Fibroblast of skin of back (primary cell): ENCODE measurements at places on chromosomes 16 and 17.

- no peak for DNase-seq
Measured at GRCh38 chr17:4584101-4584916, at the start of gene SMTNL2. Gene SMTNL2 (plus strand): TSS chr17:4584529. CDS start chr17:4584606, 77 bp downstream.

DNA sequence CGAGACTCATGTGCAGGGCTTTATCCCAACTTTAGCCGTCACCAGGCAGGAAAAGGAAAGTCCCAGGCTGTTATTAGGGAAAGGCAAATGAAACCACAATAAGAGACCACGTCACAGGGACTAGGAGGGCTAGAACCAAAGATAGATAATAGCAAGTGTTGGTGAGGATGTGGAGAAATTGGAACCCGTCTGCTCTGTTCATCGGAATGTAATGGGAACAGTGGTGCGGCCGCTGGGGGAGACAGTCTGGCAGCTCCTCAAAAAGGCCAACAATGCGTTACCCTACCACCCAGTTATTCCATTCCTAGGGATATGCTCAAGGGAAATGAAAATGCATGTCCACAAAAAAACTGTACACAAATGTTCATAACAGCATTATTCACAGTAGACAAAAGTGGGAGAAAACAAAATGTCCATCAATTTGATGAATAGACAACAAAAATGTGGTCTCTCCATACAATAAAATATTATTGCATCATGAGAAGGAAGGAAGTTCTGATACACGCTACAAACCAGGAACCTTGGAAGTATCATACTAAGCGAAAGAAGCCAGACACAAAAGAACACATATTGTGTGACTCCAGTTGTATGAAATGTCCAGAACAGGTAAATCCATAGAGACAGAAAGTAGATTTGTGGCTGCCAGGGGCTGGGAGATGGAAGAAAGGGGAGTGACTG lies 19.5 kb upstream of the USP10 start:
- DNase-seq = no peak

- peak; percentile 50 for DNase-seq
Measured at GRCh38 chr17:61551255-61551742, 39.7 kb downstream of the NACA2 start.

DNA sequence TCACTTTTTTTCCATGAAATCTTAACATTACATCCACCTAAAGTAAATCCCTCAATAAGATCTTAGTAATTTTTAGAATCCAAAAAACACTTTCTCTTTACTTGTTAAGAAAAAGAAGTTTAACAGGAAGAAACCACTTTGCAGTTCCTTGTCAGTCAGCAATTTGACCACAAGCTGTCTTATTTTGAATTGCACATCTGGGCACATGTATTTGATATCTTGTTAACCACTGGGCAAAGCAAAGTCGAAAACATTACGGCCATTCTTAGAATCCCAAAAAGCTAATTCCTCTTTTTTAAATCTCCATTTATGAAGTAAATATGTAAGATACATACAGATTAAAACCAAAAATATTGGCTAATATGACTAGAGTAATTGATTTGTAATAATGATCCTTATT lies 1.1 kb downstream of the ABCA10 start:
- no peak for DNase-seq

DNA sequence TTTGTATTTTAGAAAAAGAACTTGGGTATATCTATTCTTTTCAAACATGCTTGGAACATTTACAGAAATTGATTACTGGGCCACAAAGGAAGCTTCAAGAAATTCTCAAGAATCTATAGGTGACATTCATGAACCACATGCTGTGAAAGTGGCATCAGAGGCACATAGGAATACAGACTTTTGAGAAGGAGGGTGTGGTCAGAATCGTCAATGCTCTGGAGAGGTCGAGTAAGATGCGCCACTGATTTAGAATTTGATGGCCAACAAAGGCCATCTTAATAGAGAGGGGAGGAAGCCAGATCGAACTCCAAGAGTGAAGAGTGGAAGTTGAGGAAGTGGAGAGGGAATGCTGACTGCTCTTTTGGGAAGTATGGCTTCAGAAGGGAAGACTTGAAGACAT lies 3.5 kb upstream of the NSMCE1 start:
- DNase-seq = no peak

DNA sequence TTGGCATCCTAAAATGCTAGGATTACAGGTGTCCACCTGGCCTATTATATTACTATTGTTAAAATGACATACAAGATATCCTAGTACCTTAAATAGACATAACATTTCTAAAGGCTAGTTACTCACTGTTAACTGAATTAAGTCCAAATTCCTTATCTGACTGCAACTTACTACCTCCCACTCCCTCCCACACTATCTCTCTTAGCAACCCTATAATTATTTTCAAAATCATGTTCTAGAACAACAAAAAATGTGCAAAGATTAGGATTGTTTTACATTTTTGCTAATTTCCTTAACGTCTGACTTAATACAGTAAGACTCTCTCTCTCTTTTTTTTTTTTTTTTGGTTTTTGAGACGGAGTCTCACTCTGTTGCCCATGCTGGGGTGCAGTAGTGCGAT lies 2.2 kb upstream of the ATF7IP2 start:
- DNase-seq = no peak

GRCh38 chr17:1196946-1197345 lies 17.2 kb upstream of the ABR start:
- DNase-seq = no peak

DNA sequence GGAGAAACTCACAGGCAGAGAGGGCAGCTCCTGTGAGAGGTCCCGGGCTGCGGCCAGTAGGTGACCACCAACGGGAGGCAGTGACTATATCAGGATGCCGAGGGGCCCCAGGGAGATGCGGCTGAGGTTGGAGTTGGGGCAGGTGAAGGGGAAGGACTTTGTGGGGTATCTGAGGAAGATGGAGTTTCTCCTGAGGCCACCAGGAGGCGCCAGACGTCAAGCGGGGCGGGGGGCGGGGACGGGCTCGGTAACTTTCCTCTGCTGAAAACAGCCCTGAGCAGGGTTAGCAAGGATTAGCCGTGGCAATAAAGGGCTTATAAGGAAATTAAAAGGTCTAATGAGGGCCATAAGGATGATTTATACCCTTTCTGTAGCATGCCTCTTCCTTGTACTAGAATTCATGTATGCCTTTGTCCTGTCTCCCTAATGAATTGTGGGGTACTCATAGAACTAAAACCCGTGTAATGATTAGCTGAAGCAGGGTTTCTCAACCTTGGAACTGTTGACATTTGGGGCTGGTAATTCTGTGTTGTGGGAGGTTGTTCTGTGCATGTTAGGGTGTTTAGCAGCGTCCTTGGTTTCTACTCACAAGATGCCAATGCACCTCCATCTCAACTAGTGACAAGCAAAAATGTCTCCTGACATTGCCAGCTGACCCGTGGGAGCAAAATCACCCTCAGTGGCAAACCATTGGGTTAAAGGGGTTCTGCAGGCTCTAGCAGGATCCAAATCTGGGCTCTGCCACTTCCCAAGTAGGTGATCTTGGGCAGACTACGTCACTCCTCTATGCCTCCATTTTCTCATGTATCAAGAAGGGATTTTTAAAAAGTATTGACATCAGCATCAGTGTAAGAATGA lies 74.8 kb upstream of the GRIN2A start:
- DNase-seq = peak; percentile 32
